GM03348 (cell line): ENCODE measurements at places on chromosomes 2 and 18.

- DNase-seq, result no peak
Measured at GRCh38 chr2:9206991-9207640, 504 bp downstream of the ASAP2 start.

- peak; percentile 60 for DNase-seq
Measured at GRCh38 chr2:36965751-36966369, 476 bp downstream of the STRN start.

GRCh38 chr2:100767224-100767653, 52.7 kb upstream of the NPAS2 start:
- peak; percentile 52 for DNase-seq

GRCh38 chr2:115738111-115738510, 1295.7 kb downstream of the DPP10 start:
- no peak for DNase-seq

GRCh38 chr2:118883792-118884191, 36.3 kb upstream of the EN1 start:
- no peak for DNase-seq

DNA sequence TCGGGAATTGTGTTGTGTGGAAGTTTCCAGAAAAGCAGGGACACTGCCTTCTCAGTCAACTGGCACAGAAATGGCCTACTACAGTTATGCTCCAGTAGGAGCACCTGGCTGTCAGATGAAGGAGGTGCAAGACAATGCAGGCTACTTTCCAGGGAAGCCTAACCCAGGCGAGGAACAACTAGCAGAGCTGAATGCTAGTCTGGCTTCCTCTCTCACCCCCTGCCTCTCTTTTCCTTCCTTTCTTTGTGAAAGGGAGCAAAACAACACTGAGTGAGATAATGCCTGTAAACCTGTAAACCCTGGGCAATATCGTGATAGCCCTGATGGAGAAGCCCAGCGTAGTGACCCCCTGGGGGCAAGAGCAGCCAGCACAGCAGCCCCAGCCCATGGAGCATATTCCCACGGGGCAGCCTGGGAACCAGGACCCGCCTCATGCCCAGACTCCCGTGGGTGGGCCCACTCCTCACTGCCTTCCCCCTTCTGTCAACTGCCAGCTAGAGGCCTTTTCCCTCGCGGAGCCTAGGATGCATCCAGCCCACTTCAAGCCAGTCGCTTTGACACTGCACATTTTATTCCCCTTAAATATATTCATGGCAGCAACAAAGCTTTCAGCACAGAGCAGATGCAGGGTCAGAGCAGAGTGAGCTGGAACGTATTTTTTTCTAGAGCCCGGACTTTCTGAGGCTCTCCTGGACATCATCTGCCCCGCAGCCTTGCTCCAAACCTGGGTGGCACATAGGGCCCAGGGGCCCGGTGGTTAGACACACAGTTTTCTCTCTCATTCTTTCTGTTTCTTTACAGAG, 77.0 kb downstream of the PDCL3 start:
- no peak for DNase-seq

GRCh38 chr2:124437811-124438210, 412.7 kb downstream of the CNTNAP5 start:
- no peak for DNase-seq

DNA sequence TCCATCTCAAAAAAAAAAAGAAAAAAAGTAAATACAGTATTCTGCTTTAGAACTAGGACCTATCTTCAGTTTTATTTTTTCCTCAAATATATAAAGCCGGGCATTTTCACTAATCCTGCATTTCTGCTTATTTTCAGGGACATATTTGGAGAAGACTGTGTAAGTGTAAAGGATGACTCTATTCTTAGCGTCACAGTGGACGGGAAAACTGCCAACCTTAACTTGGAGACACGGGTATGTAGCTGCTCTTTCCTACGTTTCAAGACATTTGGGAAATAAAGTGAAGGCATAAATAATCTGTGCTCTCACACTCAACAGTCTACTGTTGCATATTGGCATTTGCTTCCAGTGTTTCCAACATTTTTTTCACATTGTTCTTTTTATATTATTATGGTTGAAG, 3.1 kb upstream of the IAH1 start:
- no peak for DNase-seq

DNA sequence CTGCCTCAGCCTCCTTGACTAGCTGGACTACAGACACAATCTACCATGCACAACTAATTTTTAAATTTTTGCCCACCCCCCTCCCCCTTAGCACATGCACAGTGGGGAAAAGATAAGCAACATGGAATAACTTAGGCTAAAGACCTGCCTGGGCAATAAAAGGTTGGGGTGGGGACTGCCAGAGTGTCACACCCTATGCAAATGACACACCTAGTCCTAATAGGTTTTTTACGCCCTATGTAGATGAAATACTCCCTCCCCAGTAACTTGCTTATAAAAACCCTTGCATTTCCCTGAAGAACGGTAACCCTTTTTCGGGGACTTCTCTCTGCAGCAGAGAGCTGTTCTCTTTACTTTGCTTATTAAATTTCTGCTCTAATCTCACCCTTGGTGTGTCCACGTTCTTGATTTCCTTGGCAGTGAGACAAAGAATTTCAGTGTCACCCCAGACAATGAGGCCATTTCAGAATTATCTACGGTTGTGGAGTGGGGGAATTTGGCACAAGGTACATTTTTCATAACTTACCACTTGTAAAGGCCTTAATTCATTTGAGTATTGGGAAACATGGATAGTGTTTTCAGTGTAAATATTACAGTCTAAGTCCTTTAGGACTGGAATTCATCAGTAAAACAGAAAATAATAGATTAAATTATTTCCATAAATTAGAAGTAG, 109.2 kb downstream of the NOL4 start:
- DNase-seq, result no peak

DNA sequence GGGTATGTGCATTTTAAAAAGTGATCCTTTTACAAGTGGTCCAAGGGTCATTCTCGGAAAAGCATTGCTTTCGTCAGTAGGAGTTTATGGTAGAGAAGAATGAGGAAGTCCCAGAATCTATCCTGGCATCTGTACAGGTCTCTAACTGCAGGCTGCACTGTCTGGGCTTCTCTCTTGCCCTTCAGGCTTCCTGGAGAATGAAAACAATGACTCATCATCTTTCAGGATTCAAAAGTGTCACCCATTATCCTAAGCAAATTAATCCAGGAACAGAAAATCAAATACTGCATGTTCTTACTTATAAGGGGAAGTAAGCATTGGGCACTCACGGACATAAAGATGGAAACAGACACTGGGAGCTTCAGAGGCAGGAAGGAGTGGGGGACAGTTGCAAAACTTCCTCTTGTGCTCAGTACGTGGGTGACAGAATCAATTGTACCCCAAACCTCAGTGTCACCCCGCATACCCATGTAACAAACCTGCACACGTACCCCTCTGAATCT, 60.2 kb upstream of the TXNDC2 start:
- DNase-seq, result peak; percentile 86

- DNase-seq, result no peak
Measured at GRCh38 chr2:64987956-64988419, 1.2 kb upstream of the SLC1A4 start.

GRCh38 chr2:124257120-124257519, 232.0 kb downstream of the CNTNAP5 start:
- DNase-seq, result no peak

GRCh38 chr18:2087877-2088673, 483.2 kb downstream of the METTL4 start:
- DNase-seq, result no peak

- DNase-seq, result no peak
Measured at GRCh38 chr2:2569836-2570235, 238.8 kb upstream of the MYT1L start.

GRCh38 chr18:50649821-50650220, 89.9 kb downstream of the MAPK4 start:
- no peak for DNase-seq

- no peak for DNase-seq
Measured at GRCh38 chr2:240436683-240437550, 1.5 kb downstream of the GPC1 start.

DNA sequence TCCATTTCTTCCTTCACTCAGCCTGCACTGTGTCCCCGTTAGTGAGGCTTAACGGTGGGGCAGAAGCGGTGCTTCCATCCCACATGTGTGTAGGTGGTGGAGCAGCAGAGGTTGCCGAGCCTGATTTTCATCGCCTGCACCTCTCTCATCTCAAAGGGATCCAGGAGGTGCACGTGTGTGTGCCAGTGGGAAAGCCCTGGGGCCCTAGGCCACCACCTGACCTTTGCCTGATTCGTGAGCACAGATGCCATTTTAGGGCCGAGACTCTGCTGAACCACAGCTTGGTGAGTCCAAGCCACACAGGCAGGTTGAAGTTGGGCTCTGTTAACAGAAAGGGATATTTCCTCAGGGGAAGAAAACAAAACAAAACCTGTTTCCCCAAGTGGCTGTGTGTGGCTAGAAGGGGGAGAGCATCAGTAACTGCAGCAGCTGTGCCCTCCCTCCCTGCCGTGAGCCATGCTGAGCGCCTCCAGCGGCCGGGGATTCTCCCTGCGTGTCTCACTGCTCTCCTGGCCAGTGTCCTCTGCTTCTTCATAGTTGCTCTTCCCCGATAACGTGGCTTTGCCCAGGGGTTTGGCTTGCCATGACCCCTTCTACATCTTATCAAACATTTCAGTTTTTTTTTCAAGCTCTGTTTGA, 81.5 kb downstream of the MAPRE2 start:
- no peak for DNase-seq

DNA sequence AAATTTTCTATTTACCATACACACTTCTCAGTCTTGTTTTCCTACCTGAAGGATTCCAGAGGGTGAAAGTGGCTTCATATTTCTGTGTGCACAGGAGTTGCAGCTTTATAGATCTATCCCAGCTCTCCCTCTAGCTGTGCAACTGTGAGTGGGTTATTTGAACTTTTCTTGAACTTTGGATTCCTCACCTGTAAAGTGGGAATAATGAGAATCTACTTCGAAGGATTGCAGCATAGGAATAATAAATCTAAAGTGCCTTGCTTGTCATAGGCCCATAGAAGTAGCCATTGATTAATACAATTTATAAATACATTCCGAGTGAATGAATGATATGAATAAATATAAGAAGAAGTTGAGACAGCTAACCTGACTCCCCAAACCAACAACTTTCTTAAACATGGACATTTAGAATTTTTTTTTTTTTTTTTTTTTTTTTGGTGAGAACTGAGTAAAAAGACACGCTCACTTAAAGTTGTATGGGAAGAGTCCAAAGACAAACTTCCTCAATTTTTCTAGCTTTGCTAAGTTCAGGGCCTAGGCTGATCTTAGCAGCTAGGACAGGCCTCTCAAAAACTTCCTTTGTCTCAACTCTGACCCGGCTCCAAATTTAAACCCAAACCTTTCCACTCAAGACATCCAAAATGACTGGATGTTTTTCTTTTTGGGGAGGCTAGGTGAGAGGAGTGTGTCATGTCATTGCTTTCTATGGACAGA, 203.3 kb upstream of the FBXO11 start:
- no peak for DNase-seq

DNA sequence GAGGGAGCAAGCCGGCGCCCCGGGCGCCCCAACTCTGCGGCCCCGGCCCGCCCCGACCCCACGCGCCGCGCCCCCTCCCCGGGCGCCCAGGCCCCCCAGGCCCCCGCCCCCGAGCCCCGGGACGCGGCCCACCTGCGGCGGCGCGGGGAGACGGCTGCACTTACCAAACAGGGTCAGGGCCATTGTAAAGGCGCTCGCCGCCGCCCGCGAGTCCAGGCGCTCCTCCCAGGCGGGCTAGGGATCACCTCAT, 526 bp downstream of the CHN1 start:
- DNase-seq, result peak; percentile 50

- DNase-seq, result no peak
Measured at GRCh38 chr18:77069482-77069881, 63.1 kb downstream of the MBP start.

DNA sequence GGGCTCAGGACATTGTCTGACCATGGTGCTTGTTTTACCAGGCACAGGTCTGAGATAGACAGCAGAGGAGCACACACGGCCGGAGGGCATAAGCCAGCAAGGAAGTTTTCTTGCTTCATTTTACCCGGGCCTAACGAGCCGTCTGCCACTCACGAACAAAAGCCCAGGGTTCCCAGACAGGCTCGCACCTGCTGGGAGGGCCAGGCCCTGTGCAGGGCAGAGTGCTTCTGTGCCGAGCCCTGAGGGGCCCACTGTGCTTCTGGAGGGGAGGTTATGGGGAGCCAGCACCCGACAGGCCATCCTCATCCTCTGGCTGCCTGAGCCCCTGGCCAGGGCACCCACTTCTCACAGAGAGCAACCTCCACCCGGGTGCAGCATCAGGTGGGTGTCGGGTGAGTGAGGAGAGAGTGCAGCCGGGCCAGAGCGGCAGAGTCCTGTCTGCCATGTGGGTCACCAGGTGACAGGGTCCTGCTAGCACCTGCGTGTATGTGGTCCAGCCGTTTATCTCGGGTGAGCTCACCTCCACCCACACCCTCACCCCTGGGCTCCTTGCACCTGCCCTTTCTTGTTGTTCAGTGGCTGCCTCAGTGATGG, 297.9 kb downstream of the NDUFA10 start:
- DNase-seq, result no peak

DNA sequence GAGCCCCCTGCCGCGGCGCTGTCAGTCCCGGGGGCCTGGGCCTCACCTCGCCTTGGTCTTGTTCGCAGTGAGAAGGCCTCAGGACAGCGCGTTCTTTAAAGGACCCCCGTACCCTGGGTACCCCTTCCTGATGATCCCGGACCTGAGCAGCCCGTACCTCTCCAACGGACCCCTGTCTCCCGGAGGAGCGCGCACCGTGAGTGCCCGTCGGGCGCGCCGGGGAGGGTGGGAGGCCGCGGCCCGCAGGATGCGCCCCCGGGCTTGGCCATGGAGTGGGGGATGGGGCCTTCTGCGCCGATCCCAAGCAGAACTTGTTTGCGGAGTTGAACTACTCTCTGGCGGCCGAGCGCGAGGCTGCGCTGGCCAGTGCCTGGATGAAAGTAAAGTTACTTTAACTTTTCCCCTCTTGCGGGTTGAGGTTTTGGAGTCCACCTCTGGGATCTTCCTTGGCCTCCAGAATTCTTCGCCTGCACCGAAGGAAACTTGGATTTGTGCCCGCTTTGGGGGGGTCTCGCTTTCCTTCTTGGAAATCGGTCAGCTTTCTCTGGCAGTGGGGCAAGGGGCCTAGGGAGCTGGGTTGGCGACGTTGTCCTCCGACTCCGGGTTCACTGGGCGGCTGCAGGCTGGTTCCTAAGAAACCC, 1.2 kb downstream of the TCF7L1 start:
- DNase-seq, result peak; percentile 77

DNA sequence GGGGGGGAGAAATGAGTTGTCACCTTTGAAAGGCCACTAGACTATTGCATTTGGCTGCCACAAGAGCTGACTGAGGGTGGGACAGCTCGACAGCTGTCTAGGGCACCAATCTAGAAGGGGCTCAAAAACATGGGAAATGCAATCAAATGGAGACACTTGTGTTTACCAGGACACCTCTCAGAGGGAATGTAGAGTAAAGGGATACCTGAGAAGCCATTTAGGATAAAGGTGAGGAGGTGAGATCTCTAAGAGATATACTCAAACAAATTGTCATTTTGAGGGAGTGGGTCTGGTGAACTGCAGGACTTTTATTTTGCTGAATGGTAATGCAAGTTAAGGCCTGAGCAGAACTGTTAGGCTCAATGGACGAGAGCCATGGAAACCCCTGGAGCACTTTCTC, 159.8 kb downstream of the DDX1 start:
- no peak for DNase-seq

- DNase-seq, result no peak
Measured at GRCh38 chr2:171894612-171894947, 536 bp upstream of the SLC25A12 start.

GRCh38 chr2:143802242-143802641, 673.0 kb downstream of the ARHGAP15 start:
- DNase-seq, result no peak
